ENCODE measurements at places on chromosomes 7 and 10. TPM values are rescaled to one million over a fixed set of nuclear protein-coding genes. Genes with fewer than 3 reads are reported as not detected.

GRCh38 chr7:100516135-100516812 lies 22.7 kb upstream of the AGFG2 start:
- DNase-seq = no peak

GRCh38 chr7:120724955-120725354 lies 133.0 kb downstream of the TSPAN12 start:
- DNase-seq = no peak

SPDYE9 gene
- total RNA-seq = not detected

DNAJB12 gene
- 54.4 TPM for total RNA-seq

DNA sequence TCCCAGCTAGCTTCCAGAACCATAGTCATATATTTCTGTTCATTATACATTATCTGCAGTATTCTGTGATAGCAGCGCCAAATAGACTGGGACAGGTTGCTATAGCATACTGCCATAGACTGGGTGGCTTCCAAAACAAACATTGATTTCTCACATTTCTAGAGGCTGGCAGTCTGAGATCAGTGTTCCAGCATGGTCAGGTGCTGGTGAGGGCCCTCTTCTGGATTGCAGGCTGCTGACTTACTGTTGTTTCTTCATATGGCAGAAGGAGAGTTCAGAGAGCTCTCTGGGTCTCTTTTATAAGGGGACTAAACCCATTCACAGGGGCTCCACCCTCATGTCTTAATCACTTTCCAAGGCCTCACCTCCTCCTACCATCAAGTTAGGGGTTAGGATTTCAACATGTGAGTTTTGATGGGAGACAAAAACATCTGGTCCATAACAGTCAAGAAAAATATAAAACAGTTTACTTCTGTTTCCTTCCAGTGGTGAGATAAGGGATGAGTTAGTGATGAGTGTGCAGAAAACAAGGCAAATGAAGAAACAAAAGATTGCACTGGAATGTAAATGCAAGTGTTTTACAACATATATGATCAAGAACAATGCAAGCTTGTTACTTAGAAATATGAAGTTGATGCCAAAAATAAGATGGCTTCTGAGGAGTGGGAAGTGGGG lies 399.0 kb upstream of the C7orf33 start:
- DNase-seq = peak; percentile 23

- no peak for DNase-seq
These were observed 138.6 kb downstream of the ADAM22 start for GRCh38 chr7:88072715-88073055.

- DNase-seq = no peak
These were observed 67.9 kb downstream of the ZNF680 start for GRCh38 chr7:64494912-64495461.

DNA sequence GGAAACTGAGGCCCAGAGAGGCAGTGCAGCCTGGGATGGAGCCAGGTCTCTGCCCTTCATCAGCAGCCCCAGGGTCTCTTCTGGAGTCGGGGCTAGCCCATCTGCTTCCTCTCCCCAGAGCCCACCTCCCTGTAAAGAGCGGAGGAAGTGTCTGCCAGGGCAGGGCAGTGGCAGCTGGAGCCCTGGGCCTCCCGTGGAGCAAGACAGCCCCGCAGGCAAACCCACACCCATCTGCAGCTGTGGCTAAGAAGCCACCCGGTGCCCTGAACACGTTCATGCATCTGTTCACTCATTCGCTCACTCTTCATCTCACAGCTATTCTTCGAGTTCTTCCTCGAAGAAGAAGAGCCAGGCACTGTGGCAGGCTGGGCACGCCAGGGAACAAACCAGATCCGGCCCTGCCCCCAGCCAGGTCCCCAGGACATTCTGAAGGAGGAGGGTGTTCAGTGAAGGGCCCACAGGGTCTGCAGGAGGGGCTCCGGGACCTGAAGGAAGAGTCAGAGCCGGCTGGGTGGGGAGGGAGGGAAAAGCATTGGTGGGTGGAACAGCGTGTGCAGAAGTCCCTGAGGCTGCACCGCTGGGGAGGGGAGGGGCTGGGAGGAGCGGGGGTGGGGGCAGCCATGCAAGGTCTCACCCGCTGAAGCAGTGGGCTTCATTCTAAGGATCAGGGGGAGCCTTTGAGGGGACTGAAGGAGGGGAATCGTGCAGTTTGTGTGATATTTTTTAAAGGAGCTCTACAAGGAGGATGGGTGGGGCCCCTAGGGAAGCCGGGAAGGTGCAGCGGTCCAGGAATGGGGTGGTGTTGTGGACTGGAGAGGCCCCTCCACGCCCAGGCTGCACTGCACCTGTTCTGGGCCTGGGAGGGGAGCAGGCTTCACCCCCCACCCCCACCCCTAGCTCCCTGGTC lies 99.1 kb downstream of the UNCX start:
- no peak for DNase-seq

GRCh38 chr7:111633878-111634277 lies 71.6 kb upstream of the IMMP2L start:
- no peak for DNase-seq

GRCh38 chr7:93944673-93945072 lies 23.1 kb downstream of the GNG11 start:
- no peak for DNase-seq

DNA sequence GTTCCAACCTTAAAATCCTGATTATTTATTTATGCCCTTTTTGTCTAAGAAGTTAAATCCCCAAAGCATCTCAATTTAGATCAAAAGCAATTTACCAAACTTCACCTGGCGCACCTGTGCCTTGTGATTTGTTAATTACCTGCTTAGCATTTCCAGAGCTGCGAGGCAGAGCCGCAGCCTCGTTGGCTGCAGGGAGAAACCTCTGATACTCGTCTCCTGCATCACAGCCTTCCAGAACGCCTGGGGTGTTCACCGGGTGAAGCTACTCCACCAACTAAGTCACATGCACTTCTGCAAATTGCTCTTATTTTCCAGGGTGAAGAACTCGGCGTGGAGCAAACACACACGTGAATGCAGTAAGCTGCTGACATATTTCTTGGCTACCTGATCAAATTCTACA lies 198.1 kb upstream of the RNF32 start:
- no peak for DNase-seq

DNA sequence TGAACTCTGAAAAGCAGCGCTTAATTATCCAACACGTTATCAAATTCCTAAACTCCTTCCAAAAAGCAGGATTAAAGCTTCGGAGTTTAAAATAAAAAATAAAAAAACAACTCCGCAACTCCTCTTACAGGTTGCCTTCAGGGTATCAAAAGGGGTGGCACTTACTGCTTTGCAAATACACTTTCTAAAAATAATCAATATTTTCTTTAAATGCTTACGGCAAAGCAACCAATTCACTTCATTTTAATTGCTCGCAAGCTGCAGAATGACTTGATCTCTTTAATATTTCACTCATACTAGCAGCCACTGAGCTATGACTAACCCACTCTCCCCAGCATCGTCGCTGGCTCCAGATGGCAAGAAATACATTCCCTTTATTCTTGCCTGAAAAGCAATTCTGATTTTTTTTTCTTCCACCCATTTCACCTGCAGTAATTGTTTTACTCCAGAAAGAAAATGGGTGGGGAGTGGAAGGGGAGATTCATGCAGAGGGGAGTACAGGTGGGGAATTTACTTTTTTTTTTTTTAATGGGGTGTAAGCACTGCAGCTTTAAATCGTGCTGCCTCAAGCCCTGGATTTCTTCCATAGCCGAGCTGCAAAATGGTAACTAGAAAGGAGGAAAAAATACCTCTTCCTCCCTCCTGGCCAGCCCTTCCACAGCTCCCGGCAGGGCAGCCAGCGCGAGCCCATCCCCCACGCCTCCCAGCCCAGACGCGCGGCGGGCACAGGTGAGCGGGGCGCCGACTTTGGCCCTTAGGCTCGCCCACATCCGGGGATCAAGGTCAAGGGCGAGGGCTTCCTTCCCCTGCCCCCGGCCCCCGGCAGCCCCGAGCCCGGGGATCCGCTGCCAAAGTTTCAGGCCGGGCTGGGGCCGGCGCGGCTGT lies 54.2 kb upstream of the FHIP2A start:
- peak; percentile 45 for DNase-seq

TMEM184A gene
- total RNA-seq = 47.2 TPM

DNA sequence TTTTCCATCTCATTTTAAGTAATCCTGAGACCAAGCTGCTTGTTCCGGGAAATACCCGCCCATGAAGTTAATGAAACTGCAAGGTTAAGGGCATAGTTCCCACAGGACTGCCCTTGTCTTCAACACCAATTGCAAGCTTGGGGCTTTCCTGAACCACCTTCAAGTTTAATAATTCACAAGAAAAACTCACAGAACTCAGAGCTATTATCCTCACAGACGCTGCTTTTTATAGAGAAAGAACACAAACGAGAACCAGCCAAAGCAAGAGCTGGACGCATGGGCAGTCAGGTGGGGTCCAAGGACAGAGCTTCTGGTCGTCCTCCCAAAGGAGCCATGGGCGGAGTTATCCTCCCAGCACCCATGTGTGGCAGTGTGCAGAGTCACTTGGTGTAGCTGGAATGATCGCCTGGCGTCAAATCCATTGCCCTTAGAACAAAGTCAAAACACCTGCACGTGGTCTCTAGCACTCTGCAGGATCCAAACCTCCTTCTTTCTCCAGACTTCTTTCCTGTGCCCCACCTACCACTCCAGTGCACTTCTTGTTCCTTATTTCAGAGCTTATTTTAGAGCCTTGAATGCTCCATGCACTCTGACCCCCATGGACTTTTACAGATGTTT lies 56.7 kb downstream of the SNX10 start:
- no peak for DNase-seq

DNA sequence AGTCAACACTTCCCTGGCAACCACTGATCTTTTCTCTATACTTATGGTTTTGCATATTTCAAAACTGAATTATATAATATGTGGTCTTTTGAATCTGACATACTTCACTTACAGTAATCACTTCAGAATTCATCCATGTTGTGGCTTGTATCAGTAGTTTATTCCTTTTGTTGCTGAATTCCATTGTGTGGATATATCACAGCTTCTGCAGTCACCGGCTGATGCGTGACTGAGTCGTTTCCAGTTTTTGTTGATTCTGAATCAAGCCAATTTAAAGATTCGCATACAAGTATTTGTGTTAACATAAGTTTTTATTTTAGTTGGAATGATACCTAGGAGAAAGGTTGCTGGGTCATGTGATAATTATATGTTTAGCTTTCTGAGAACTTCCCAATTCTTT lies 672.5 kb upstream of the ANKRD30A start:
- DNase-seq = no peak

DNA sequence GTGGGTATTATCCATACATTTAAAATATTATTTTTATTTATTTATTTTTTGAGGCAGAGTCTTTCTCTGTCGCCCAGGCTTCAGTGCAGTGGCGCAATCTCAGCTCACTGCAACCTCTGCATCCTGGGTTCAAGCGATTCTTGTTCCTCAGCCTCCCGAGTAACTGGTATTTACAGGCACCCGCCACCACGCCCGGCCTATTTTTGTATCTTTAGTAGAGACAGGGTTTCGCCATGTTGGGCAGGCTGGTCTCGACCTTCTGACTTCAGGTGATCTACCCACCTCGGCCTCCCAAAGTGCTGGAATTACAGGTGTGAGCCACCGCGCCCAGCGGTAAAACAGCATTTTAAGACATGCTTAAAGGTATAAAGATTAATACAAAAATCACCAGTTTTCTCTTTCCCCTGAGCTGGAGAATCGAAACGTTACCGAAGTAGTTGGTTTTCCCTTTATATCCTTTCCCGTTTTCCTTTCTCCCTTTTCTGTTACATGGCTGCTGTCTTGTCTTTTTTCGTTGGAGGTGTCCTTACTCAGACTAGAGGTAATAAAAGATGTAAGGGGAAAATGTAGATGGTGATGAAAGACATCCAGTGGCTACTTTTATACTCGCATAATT lies 1.7 kb downstream of the ARL5B start:
- DNase-seq = no peak

ADCY1 gene
- total RNA-seq = not detected

- no peak for DNase-seq
These were observed 38.5 kb downstream of the FAM149B1 start for GRCh38 chr10:73206385-73206784.

IDI2 gene
- not detected for total RNA-seq

DNA sequence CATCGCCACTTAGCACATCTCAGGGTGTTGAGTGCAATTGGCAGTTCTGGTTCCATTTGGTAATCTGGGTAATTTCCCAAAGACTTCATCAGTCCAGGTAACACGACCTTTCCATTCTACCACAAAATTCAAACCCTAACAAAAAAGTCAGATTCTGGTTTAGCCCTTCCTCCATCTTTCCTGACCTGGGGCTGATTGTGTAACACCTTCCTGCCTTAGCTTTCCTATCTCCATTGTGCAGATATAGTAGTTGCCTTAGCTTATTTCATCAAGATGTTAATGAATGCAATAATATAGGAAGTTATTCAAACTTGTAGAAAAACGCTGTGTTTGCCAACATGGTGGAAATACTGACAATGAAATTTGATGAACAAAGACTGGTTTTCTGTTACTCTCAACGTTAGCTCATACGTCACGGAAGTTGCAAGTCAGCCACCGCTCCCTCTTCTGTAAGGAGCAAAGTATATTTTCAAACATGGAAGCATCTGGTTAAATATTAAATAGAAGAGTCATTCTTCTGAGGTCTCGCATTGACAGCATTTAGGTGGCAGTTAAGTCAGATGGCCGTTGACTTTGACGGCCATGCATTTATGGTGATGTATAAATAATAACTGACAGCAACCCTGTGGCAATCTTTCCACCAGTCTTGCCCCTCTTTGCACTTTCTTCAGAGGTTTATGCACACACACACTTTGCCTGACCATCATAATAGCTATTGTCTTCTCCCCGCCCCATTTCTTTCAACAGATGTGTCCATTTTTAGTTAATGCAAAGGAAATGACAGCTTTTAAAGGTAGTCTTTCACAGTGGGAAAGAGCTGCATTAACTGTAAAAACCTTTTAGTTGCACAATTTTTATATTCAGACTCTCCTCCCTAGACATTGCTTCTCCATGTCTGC lies 205.1 kb upstream of the BMPER start:
- DNase-seq = no peak

GRCh38 chr7:5223646-5224340 lies 33.8 kb downstream of the WIPI2 start:
- DNase-seq = no peak

- no peak for DNase-seq
These were observed 125.6 kb downstream of the VIPR2 start for GRCh38 chr7:159019111-159019510.

GRCh38 chr7:20393616-20394015 lies 62.9 kb downstream of the ITGB8 start:
- no peak for DNase-seq

DNA sequence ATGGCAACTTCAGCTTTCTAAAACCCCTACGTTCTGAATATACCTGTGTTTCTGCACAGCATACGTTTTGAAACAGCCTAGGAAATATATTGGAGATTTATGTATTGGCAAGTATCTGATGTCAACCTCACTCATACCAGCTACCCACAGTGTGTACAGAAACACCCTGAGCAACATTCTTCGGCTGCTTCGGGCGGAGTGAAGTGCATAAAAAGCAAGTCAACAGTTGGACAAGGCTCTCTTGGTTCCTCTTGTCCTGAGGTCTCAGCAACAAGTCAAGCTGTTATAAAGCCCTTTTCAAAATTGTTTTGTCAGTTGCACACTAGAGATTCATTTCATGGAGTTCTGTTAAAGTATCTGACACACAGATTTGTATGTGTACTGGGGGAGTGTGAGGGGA lies 40.0 kb upstream of the PAPSS2 start:
- DNase-seq = peak; percentile 71

- no peak for DNase-seq
These were observed 203.3 kb downstream of the SDK1 start for GRCh38 chr7:3504384-3504783.

Measured in HT-29 (cell line).